Epithelial cell of prostate (primary cell): ENCODE measurements at places on chromosomes 5 and 9.

GRCh38 chr5:87388129-87388528, 24.6 kb downstream of the CCNH start:
- DNase-seq: no peak

- no peak for DNase-seq
These were observed 440.8 kb upstream of the PIK3R1 start for GRCh38 chr5:67774786-67775185.

DNA sequence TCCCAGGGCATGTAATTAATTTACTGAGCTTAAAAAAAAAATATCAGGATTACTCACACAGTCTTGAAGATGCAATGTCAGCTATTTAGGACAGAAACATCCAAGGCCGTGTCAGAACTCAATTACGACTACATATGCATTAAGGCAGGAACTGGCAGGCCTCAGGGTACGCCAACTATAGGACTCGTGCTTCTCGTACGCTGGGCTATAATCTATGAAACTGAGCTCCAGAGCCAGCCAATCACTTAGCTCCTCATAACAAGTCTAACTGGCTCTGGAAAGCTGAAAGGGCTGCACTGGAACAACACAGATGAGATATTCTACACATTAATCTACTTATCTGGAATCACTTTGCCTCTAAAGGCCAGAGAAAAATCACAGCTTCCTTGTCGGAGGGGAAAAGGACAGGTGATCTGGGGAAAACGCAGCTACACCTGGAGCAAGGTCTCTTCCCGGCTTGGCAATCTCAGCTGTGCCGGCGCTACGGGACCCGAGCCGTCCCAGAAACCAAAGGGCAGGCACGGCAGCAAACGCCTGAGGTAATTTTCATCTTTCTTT, 212.0 kb downstream of the DEPDC1B start:
- peak; percentile 55 for DNase-seq

DNA sequence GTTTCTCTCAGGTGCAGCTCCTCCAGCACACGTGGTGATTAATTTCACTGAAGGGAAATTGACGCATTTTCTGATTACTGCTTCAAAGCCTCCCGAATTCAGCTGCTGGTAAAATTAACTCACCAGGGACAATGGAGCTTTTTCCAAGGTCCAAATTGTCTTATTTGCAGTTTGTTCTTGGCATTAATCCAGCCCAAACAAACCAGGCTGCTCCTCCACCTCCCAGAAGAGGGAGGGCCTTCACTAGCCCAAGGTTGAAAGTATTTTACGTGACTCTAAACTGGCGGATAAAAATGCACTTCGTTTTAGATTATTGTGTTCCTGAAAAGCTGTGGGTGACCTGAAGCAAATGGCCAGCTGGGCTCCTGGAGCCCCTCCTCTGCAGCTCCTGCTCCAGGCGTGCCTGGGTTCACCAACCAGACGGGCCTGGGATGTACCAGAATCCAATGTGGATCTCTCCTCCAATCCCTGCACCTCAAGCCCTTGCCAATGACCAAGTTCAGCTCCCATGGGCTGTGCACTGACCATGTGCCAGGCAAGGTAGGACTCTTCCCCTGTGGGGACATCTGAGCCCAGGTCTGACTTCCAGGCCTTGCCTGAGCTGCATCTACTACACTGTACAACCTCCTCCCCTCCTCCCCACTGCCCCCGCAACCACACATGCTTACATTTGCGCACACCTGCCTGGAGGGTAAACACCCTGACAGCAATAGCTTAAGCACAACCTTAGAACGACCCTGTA, 193.4 kb downstream of the CDK5RAP2 start:
- no peak for DNase-seq

GRCh38 chr5:94623011-94623410, 4.5 kb downstream of the SLF1 start:
- no peak for DNase-seq

- DNase-seq: no peak
These were observed 219.9 kb upstream of the GAS1 start for GRCh38 chr9:87167161-87167560.

DNA sequence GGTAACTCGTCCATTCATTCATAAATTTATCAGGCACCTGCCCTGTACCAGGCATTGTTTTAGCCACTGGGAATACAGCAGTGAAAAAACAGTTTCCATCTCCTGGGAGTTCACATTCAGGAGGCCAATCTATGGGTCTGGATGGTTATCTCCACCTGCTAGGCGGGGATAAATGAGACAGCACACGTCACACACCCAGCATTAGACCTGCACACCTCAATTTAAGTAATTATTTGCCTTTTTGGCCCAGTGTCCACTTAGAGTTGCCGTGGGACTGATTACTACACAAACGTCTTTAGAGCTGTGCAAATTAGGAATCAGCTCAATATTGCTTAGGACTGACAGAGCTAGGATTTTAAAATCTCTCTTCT, 46.1 kb downstream of the STK10 start:
- DNase-seq: no peak

DNA sequence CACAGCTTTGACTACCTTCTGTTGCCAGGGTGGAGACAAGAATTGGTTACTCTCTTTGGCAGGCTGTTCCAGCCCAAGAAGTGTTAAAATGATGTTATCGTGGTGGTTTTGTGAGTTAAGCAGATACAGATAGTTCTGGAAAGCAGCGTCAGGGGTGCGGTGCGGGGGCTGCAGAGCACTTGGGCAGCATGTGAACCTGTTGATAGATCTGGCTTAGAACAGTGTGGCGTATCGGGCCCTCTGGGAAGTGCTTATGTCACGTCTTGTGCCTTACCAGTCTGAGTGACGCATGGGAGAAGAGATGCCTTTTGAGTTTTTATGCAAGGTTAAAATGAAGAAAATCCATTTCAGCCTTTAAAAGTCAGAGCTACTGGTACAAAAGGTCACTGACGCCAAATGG, 152.5 kb downstream of the PRKACG start:
- DNase-seq: no peak

DNA sequence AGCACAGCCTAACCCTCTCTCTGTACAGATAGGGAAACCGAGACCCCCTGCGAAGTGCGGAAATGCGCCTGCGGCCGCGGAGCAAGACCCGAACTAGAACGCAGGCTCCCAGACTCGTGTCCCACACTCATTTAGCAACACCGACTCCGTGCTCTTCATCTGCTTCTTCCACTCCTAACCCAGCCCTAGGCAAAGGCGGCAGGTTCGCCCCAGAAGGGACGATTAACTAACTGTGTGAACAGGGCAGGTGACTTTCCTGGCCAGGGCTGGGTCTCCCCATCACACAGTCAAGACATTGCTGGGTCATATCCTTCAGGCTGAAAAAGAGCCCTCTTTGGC, 903 bp downstream of the CDX1 start:
- DNase-seq: no peak

DNA sequence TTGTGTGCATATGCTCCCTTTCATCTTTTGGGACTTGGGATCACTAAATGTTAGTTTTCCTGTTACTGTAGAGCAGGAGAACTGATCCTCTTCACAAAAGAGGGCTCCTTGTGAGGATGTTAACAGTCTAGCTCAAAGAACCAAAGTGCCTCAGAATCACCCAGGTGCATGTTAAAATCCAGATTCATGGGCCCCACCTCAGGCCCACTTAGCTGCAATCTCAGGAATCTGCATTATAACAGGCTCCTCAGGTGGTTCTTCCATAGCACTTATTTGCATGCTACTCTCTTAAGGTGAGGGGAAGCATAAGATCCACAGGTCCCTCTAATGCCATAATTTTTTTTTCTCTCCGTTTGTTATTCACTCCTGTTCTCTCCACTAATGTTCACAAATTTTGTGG, 14.8 kb upstream of the MEF2C start:
- no peak for DNase-seq
